ENCODE measurements at places on chromosomes 3 and 15. TPM values are rescaled to one million over a fixed set of nuclear protein-coding genes. Genes with fewer than 3 reads are reported as not detected.

TRIM42 gene
- total RNA-seq = not detected

ARHGAP11A gene
- 95.2 TPM for total RNA-seq

SMAD3 gene
- 44.8 TPM for total RNA-seq

MELTF gene
- 4.1 TPM for total RNA-seq

ABI3BP gene
- not detected for total RNA-seq

VEPH1 gene
- total RNA-seq = 8.8 TPM

KBTBD13 gene
- not detected for total RNA-seq

CCR9 gene
- total RNA-seq = not detected

- no peak overlapping the region for H3K4me3 ChIP-seq
- DNase-seq = no peak
- no peak overlapping the region for H3K27ac ChIP-seq
- H3K27me3 ChIP-seq = peaks cover 2% of the 10 kb centered on the region
- H3K4me1 ChIP-seq = no peaks in the 10 kb centered on the region
Measured at GRCh38 chr15:83538682-83539081, 91.5 kb downstream of the SH3GL3 start.

- no peaks in the 10 kb centered on the region for H3K36me3 ChIP-seq
- H3K27me3 ChIP-seq = no peaks in the 10 kb centered on the region
Measured at GRCh38 chr15:59516655-59517461, 78.9 kb downstream of the FAM81A start.

DNA sequence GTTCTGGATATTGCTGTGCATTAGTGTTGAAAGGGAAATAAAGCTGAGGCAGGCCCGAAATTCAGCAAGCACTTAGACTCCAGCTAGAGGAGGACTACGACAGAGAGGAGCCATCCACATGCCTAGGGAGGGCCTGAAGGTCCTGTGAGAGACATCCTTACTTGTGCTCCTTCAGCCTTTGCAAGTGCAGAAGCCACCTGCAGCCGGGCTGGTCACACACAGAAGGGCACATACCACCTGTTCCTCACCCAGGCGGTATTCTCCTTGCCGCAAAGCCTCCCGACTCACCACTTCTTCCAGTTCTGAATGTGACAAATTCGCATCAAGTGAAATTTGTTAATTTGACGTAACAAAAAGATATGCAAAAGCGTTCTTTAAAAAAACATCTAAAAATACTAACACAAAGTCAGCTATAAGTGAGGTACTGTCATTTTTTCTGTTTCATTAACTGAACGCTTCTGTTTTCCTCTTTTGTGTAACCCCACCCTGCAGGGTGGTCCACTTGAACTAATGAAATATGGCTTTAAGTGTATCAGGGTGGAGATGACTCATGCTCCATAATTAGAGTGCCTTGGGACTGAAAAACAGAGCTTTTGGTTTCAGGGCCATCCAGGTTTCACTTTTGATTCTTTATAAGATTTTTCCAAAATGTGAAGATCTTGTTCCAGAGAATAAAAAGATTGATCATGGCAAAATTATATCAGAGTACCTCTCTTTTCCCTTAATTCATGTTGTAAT is 467.9 kb upstream of the ATP11B start:
- H3K27me3 ChIP-seq = no peaks in the 10 kb centered on the region
- H3K4me1 ChIP-seq = peaks cover 28% of the 10 kb centered on the region
- H3K36me3 ChIP-seq = peaks cover 3% of the 10 kb centered on the region
- H3K4me3 ChIP-seq = no peak overlapping the region

DNA sequence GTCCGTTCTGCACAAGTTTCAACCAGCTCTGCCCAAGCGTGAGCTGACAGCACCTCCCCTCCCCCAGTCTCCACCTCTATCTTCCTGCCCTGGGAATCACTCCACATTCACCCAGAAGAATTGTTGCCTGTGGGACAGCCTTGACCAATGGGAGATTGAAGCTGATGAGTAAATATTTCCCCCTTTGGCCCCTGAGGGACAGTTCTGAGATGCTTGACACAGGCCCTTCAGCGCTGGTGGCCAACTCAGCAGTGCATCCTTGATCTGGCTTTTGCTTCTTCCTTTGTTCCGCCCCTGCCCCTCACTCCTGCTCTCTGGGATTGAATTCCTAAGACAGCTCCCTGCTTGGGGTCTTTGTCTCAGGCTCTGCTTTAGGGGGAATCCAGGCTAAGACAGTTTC is 13.1 kb upstream of the SKIC8 start:
- peaks cover 18% of the 10 kb centered on the region for H3K27me3 ChIP-seq
- H3K4me3 ChIP-seq = peak overlapping the region; percentile 6
- peaks cover 49% of the 10 kb centered on the region for H3K4me1 ChIP-seq
- DNase-seq = no peak
- peak overlapping the region; percentile 83 for H3K27ac ChIP-seq

DNA sequence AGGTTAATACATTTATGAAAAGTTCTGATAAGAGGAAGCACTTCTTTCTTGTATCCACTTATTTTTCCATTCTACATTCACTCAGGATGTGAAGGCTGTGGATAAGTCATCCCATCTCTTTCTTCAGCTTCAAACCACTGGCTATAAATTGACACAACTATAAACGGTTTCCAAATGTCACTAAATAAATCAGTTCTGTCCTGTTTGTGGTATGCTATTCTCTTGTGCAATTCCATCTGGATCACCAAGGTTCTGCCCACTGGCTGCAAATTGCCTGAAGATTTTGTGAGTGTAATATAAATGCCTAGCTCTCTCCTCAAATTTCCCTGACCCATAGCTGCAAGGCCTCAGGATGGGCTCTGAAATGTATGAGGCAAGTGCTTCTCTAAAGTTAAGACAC is 7.1 kb upstream of the LMOD3 start:
- H3K27ac ChIP-seq = no peak overlapping the region
- H3K36me3 ChIP-seq = no peaks in the 10 kb centered on the region
- H3K4me3 ChIP-seq = no peak overlapping the region
- no peak for DNase-seq

DNA sequence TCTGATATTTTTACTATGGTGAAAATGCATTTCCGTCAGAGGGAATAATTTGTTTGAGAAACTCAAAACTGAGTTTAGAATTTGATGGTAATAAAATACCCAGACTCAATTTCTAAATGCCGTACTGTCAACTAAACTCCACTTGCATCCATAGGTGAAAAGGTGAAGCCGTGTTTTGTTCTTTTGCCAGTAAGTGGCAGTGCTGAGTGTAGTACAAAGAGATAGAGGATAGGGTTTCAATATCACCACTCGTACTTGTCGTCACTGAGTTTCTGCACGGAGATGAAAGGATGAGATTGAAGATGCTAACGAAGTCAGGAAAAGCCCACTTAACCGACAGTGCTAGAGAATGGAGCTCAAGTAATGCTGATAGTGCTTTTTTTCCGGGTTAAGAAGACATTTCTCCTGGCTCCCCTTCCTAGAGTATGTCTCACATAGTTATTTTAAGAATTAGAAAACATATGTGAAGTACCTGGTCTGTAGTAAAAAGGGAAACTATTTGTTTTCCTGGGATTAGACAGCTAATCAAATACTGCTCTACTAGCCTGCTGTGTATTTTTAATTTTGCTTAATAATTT is 345.1 kb downstream of the IL5RA start:
- no peak for DNase-seq
- no peaks in the 10 kb centered on the region for H3K27me3 ChIP-seq
- no peak overlapping the region for H3K27ac ChIP-seq
- H3K4me1 ChIP-seq = peaks cover 12% of the 10 kb centered on the region

GRCh38 chr15:38164507-38164906 is 88.1 kb upstream of the SPRED1 start:
- no peaks in the 10 kb centered on the region for H3K27me3 ChIP-seq
- H3K27ac ChIP-seq = peak overlapping the region; percentile 88
- no peak for DNase-seq
- H3K36me3 ChIP-seq = no peaks in the 10 kb centered on the region
- H3K4me3 ChIP-seq = no peak overlapping the region

DNA sequence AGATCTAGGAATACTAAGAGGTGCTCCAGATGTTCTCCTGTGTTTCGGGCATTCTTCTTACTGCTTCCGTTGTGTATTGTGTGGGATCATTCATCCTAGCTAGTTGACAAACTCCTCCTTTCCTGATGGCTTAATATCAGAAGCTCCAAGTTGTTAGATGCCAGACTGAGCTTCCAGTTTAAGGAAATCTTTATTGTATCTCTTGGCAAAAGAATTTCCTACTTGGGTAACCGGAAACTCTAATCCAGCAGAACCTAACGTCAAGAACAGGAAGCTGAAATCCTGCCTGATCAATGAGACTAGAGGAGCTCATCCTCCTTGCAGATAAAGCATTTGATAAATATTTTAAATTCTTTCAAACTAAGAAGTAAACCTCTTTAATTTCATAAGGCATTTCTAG is 27.7 kb upstream of the MYH15 start:
- no peaks in the 10 kb centered on the region for H3K27me3 ChIP-seq
- no peak overlapping the region for H3K4me3 ChIP-seq
- H3K27ac ChIP-seq = no peak overlapping the region
- H3K36me3 ChIP-seq = peaks cover 10% of the 10 kb centered on the region

GRCh38 chr15:42150219-42150970 is 6.0 kb downstream of the PLA2G4F start:
- H3K4me1 ChIP-seq = peaks cover 4% of the 10 kb centered on the region
- no peak overlapping the region for H3K4me3 ChIP-seq
- no peak overlapping the region for H3K27ac ChIP-seq
- no peak for DNase-seq

DNA sequence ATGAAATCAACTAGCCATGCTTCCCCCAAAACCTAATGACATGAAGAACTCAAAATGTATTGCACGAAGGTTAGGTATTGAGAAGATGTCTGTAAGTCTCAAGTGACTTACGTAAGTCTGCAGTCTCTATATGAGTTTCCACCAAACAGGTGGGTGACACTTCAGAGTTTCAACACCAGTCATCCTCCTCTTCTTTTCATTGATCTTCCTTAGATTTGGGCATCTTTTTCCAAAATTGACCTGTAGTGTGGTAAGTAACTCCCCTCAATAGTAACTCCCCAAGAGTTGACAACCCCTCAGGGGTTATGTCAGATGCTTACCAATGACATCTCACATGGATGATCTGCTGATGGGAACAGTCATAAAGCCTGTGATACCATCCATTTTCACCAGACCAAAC is 46.1 kb downstream of the GPR176 start:
- H3K4me1 ChIP-seq = peaks cover 5% of the 10 kb centered on the region
- no peak for DNase-seq
- H3K36me3 ChIP-seq = no peaks in the 10 kb centered on the region
- no peak overlapping the region for H3K27ac ChIP-seq

DNA sequence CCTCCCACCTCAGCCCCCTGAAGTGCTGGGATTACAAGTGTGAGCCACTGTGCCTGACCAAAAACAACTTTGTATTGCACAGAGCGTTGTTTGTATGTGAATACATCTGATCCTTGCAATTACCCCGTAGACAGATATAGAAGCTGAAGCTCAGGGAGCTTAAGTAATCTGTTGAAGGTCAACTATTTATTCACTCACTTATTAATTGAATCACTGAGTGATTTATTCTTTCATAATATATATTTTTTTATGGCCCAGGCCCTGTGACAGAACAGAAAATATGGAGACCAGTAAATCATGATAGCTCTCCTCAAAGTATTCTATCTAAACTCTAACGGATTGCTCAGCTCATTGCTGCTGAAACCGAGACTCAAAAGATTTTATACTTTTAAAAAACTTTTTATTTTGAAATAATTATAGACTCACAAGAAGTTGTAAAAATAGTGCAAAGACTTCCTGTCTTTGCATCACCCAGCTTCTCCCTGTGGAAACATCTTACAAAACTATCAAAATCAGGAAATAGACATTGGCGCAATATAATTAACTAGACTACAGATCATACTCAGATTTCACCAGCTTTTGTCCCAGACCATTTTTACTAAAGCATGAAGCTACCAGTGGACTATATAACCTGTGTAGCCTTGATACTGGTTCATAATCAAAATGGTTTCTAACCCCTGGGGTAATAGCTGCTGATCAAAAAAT is 466.1 kb downstream of the PDCD6IP start:
- H3K4me3 ChIP-seq = no peak overlapping the region
- no peak overlapping the region for H3K27ac ChIP-seq
- H3K27me3 ChIP-seq = no peaks in the 10 kb centered on the region
- H3K4me1 ChIP-seq = peaks cover 34% of the 10 kb centered on the region
- no peaks in the 10 kb centered on the region for H3K36me3 ChIP-seq

GRCh38 chr3:15040844-15041243 is 24.3 kb downstream of the MRPS25 start:
- H3K36me3 ChIP-seq = peaks cover 13% of the 10 kb centered on the region
- H3K4me1 ChIP-seq = no peaks in the 10 kb centered on the region
- no peaks in the 10 kb centered on the region for H3K27me3 ChIP-seq
- H3K4me3 ChIP-seq = no peak overlapping the region

DNA sequence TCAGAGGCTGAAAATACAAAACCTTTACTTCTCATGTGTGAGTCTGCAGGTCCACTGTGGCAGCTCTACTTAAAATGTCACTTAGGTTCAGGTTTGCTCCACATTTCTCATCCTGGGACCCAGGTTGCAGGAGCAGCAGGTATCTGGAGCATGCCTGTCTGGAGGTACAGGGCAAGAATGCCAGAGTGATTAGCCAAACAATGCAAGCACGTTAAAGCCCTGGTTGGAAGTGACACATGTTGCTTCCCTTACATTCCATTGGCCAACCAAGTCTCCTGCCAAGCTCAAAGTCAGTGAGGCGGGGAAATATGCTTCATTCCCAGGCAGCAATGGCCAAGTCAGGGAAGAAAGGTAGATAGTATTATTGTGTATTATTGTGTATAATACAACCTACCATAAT is 76.8 kb upstream of the ARL6 start:
- H3K4me3 ChIP-seq = no peak overlapping the region
- H3K27ac ChIP-seq = no peak overlapping the region
- no peak for DNase-seq

DNA sequence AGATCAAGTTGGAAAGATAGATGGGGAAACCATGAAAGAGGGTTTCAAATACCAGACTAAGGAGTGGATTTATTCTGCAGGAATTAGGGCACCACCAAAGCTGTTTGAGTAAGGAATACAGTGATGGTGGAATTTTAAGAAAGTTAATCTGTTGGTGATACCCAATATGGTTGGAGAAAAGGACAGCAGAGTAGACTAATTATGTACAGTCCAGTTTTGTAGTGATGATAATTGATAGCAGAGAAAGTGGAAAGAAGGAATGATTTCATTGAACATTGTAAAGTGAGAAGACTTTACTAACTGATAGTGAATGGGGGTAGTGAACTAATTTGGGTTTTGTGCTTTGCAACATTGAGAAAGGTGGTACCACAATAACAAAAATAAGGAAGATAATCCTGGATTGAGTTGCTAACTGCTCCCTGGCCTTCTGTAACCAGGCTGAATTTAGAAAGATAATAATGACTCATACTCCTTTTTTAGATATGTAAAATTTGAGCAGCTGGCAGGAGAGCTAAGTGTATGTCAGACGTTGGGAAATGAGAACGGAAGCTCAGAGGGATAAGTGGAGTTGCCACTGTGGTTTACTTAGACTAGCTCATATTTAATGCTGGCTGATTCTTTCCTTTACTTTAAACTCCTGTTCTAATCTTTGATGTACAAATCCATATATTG is 16.9 kb downstream of the TCAIM start:
- no peaks in the 10 kb centered on the region for H3K27me3 ChIP-seq
- DNase-seq = no peak
- H3K36me3 ChIP-seq = peaks cover 21% of the 10 kb centered on the region
- no peak overlapping the region for H3K27ac ChIP-seq
- no peak overlapping the region for H3K4me3 ChIP-seq

All from neural crest cell (in vitro differentiated cells).